Type B pancreatic cell (in vitro differentiated cells): ENCODE measurements at places on chromosomes 6 and 20. TPM values are rescaled to one million over a fixed set of nuclear protein-coding genes. Genes with fewer than 3 reads are reported as not detected.

Gene C20orf144
- total RNA-seq, result 0.29 and 0.82 TPM in 2 replicates

Gene SCUBE3
- 14.7 and 14.9 TPM in 2 replicates for total RNA-seq

GRCh38 chr6:114272582-114272981, 70.2 kb downstream of the HS3ST5 start:
- no peaks in the 10 kb centered on the region for H3K27me3 ChIP-seq
- H3K36me3 ChIP-seq, result no peaks in the 10 kb centered on the region
- no peak overlapping the region for H3K27ac ChIP-seq

DNA sequence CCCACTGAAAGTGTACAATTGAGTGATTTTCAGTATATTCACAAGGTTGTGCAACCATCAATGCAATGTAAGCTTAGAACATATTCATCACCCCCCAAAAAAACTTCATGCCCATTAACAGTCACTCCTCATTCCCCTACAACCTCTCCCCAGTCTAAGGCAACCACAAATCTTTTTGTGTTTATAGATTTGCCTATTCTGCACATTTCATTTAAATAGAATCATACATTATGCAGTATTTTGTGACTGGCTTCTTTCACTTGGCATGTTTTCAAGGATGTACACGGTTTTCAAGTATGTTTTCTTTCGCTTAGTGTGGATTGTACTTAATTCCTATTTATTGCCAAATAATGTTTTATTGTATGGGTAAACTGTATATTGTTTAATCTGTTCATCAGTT, 329.3 kb upstream of the RNF24 start:
- peaks cover 14% of the 10 kb centered on the region for H3K4me1 ChIP-seq
- H3K36me3 ChIP-seq, result no peaks in the 10 kb centered on the region
- H3K4me3 ChIP-seq, result no peak overlapping the region
- no peak overlapping the region for H3K27ac ChIP-seq
- no peak for DNase-seq
- peaks cover 16% of the 10 kb centered on the region for H3K27me3 ChIP-seq
